ENCODE measurements at places on chromosomes 3 and 15.

DNA sequence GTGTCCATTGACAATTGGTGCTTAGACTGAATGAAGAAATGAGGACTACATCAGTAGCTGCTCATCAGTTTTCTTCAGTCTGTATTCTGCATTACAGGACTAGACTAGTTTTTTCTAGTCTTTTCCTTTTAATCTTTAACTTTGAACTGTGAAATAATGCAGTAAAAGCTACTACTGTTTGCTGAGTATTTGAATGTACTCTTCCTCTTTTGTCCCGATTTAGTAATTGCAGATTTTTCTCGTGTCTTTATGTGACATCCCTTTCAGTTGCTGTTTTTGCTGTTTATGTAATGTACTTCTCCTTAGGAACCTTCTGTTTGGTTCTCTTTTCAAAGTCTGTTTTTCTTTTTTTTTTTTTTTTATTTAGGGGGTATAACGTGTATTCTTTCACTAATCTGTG lies 17.4 kb downstream of the MFSD1 start:
- no peak for DNase-seq

GRCh38 chr15:41921639-41922038 lies 27.8 kb upstream of the SPTBN5 start:
- DNase-seq, result no peak

- DNase-seq, result no peak
These were observed 41.2 kb downstream of the CCPG1 start for GRCh38 chr15:55366981-55367380.

- no peak for DNase-seq
These were observed 26.1 kb downstream of the POMGNT2 start for GRCh38 chr3:43079536-43080332.

DNA sequence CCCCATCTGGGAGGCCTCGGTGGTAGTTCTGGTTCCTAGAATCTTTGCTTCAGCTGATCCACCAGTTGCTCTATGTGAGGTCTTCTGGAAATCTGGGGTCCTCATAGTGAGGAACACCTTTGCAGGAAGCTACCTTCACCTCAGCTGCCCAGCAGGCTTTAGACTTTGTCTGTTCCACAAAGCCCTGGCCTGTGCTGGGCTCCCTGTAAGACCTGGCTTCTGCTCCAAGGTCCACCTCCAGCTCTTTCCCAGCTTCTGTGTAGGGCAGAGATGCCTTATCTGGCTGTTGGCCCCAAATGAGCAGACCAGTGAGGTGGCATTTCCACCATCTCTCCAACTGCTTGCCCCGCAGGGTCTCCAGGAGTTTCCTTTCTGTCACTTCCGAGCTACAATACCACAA lies 8.2 kb upstream of the HOMER2 start:
- no peak for DNase-seq

DNA sequence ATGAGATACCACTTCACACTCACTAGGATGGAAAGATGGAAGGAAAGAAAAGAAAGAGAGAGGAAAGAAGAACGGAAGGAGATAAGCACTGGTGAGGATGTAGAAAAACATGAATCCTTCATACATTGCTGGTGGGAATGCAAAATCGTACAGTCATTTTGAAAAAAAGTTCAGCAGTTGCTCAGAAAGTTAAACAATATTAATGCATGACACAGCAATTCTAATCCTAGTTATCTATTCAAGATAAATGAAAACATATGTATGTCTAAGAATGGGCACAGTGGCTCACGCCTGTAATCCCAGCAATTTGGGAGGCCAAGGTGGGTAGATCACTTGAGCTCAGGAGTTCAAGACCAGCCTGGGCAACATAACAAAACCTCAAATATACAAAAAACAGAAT lies 59.1 kb downstream of the SENP7 start:
- DNase-seq, result no peak

GRCh38 chr3:142817356-142817755 lies 71.5 kb downstream of the PCOLCE2 start:
- DNase-seq, result no peak

GRCh38 chr15:66269326-66270090 lies 16.0 kb upstream of the MEGF11 start:
- no peak for DNase-seq

GRCh38 chr3:188352196-188352927 lies 198.4 kb downstream of the LPP start:
- DNase-seq, result no peak

DNA sequence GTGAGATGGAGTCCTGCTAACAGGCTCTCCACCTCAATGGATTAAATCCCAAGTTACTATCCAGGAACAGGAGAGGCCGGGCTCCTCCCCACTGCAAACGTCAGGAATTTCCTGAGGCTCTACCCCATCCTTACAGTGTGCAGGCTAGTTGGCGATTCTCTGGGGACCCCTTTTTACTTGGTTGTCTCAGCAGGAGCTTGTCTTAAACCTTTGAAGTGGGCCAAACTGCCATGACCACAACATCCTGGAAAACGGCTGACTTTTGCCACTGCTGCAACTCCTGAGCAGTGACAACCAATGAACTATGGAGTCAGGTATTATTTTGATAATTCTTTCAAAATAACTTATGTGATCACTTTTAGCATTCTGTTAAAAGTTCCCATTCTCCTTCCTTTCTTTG lies 440.9 kb upstream of the CCDC54 start:
- no peak for DNase-seq

GRCh38 chr15:101393172-101393571 lies 96.3 kb downstream of the PCSK6 start:
- DNase-seq, result no peak

DNA sequence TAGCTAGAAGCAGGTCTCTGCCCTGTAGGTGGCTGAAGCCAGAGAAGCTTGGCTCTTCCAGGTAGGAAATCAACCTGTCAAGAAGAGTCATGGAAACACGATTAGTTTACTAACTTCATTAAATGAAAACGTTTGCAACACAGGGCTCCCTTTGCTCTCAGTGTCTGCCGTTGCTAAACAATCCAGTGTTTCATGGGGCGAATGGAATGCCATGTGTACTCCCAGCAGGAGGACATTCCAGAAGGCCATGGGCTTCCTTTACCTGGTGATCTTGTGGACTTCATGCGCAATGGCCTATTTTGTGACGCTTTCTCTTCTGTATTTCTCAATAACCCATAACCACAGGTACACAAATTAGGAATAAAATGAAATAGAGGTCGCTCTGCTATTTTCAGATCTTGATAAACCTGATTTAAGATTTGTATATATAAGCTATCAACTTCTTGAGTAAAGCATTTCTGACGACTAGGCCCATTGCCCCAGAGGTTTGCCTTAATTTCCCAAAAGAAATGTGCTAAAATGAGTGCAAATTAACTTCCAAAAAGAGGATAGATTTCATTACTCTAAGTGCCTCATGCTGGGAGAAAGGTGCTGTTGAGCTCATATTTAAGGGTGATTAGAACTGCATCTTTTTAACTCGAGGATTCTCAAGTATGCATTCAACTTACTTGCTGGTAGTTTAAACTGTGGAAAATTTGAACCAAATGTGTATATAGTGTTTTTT lies 171.0 kb downstream of the EPHA3 start:
- no peak for DNase-seq

GRCh38 chr3:179455954-179456353 lies 4.7 kb upstream of the GNB4 start:
- no peak for DNase-seq

DNA sequence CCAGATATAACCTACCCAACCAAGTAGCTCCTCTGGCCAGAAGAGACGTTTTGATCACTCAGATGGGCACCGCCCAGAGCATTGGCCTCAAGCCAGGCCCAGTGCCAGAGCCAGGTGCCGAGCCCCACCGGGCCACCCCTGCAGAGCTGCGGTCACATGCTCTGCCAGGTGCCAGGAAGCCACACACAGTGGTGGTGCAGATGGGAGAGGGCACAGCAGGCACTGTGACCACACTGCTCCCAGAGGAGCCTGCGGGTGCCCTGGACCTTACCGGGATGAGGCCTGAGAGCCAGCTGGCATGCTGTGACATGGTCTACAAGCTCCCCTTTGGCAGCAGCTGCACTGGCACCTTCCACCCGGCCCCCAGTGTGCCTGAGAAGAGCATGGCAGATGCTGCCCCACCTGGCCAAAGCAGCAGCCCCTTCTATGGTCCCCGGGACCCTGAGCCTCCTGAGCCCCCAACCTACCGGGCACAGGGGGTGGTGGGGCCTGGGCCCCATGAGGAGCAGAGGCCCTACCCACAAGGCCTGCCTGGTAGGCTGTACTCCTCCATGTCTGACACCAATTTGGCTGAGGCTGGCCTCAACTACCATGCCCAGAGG lies 19.1 kb upstream of the APEH start:
- DNase-seq, result no peak

DNA sequence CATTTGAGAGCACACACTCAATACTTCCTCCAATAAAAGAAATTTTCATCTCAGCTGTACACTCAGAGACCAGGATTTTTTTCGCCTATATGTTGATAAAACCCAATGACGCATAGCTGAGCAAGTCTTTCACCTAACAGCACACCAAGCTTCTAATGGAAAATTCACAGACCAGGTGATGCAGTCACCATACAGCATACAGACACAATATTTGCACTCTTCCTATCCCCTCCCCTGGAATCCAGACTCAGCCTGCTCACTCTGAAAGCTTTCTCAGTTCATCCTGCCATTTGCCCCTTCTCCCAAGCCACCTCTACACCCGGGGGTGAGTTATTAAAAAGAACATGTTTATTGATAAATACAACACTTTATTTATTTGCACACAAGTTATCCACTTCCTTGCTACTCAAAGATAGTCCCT lies 1.7 kb downstream of the TBC1D5 start:
- no peak for DNase-seq

- no peak for DNase-seq
These were observed 14.0 kb upstream of the COPG1 start for GRCh38 chr3:129235344-129235917.

- DNase-seq, result no peak
These were observed 34.2 kb upstream of the PRR23E start for GRCh38 chr3:127158614-127159229.

- no peak for DNase-seq
These were observed 88.2 kb downstream of the PTPRG start for GRCh38 chr3:61649381-61650170.
